ENCODE measurements at places on chromosomes 11 and 22. TPM values are rescaled to one million over a fixed set of nuclear protein-coding genes. Genes with fewer than 3 reads are reported as not detected.

RBM7 gene
- polyA plus RNA-seq, result 6.4 TPM

IL10RA gene
- not detected for polyA plus RNA-seq

C22orf31 gene
- polyA plus RNA-seq, result 0.34 TPM

ZNF195 gene
- polyA plus RNA-seq, result 27.9 TPM

IGLL1 gene
- not detected for polyA plus RNA-seq

MAPK11 gene
- 1.4 TPM for polyA plus RNA-seq

CD3E gene
- polyA plus RNA-seq, result not detected

OR6A2 gene
- polyA plus RNA-seq, result not detected

SLC22A6 gene
- not detected for polyA plus RNA-seq

ACR gene
- not detected for polyA plus RNA-seq

TCN2 gene
- 1.4 TPM for polyA plus RNA-seq

MMP12 gene
- polyA plus RNA-seq, result not detected

TMEM25 gene
- polyA plus RNA-seq, result 41.0 TPM

LAMTOR1 gene
- polyA plus RNA-seq, result 53.8 TPM

BTG4 gene
- polyA plus RNA-seq, result not detected

RCOR2 gene
- polyA plus RNA-seq, result not detected

GDPD4 gene
- not detected for polyA plus RNA-seq

DERL3 gene
- polyA plus RNA-seq, result 2.5 TPM

UPK2 gene
- polyA plus RNA-seq, result not detected

TEX12 gene
- 0.77 TPM for polyA plus RNA-seq
